ENCODE measurements at places on chromosomes 2 and 18. TPM values are rescaled to one million over a fixed set of nuclear protein-coding genes. Genes with fewer than 3 reads are reported as not detected.

Gene BUB1
- total RNA-seq: 60.7 TPM

Gene ANKRD44
- 1.0 TPM for total RNA-seq

Gene FBXO48
- 1.2 TPM for total RNA-seq

Gene TXNDC9
- total RNA-seq: 48.2 TPM

Gene AQP4
- total RNA-seq: 0.27 TPM

Gene SPAG16
- total RNA-seq: 25.3 TPM

Gene SERPINB11
- not detected for total RNA-seq

Gene UGT1A6
- total RNA-seq: 33.9 TPM

Gene ADI1
- total RNA-seq: 69.2 TPM

Gene RASGRP3
- total RNA-seq: 12.2 TPM

Gene SOS1
- 49.7 TPM for total RNA-seq

Gene TBC1D8
- total RNA-seq: 29.5 TPM

Gene REEP1
- 14.9 TPM for total RNA-seq

Gene PLB1
- 2.8 TPM for total RNA-seq

DNA sequence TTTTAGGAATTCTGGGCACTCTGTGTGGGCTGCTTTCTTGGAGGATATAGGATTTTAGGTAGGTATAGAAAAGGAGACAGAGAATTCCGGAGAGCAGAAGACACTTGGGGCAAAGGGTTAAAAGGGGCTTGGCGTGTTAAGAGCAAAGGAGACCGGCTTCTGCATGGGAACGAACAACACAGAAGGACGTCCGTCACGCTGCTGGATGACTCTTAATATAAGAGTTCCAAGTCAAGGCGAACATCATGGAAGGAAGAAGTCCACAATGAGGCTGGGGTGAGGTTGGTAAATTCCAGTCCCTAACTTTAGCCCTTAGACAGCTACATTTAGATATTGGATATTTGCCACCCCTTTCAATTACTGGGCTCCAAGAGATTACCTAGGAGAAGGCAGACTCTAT is 15.9 kb upstream of the SLC20A1 start:
- no peak overlapping the region for H3K4me3 ChIP-seq
- no peak overlapping the region for H3K27ac ChIP-seq
- no peak for DNase-seq
- H3K36me3 ChIP-seq: no peaks in the 10 kb centered on the region

- DNase-seq: no peak
- peak overlapping the region; percentile 72 for H3K4me3 ChIP-seq
- H3K27me3 ChIP-seq: no peaks in the 10 kb centered on the region
- H3K36me3 ChIP-seq: no peaks in the 10 kb centered on the region
These were observed 1.2 kb upstream of the ME2 start for GRCh38 chr18:50877545-50878265.

DNA sequence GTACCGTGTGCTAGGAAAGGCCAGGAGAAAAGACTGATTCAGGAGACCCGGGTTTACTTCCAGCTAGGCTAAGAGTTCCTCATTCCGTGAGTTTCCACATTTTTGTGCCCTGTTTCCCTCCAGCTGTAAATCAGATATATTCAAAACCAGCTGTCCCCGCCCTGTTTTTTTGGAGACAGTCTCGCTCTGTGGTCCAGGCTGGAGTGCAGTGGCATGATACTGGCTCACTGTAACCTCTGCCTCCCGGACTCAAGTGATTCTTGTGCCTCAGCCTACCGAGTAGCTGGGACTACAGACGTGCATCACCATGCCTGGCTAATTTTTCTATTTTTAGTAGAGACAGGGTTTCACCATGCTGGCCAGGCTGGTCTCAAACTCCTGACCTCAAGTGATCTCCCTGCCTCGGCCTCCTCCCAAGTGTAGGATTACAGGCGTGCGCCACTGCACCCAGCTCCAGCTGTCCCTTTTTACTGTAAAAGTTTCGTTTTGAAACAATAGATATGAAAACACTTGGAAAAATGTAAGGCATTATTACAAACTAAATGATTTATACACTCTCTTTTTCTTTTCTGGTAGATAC is 112.8 kb upstream of the SEC11C start:
- H3K4me1 ChIP-seq: no peaks in the 10 kb centered on the region
- no peak overlapping the region for H3K4me3 ChIP-seq
- H3K27ac ChIP-seq: no peak overlapping the region
- DNase-seq: no peak

DNA sequence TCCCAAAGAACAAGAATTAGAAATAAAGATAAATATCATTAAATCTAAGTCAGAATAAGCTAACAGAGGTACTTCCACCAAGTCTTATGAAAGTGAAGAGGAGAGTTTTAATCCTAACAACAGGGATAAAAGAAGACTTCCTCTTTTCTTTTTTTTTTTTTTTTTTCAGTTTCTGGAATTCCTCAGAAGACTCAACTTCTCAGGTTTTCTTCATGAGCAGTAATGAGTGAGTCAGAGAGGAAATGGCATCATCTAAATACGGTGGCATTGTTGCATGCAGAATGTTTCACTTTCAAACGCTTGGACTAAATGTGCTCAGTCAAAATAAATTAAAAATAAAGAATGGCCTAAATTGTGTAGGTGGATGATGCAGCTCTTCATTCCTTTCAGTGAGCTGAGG is 45.6 kb upstream of the ARHGAP15 start:
- no peak for DNase-seq
- no peak overlapping the region for H3K4me3 ChIP-seq
- H3K4me1 ChIP-seq: no peaks in the 10 kb centered on the region
- no peak overlapping the region for H3K27ac ChIP-seq

DNA sequence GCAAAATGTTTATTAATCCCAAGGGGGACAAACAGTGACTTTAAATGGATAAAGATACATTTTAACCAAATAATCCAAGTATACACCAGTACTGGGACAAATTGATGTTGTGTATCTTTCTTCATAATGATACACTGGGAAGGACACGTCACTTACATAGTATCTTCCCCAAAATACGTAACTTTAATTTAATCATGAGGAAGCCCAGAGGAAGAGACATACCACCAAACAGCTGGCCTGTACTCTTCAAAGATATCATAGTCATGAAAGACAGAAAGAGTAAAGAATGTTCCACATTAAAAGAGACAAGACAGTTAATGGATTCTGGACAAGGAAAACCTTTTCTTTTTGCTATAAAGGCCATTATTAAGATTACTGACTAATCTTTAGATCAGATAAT is 37.1 kb downstream of the AGFG1 start:
- H3K4me3 ChIP-seq: no peak overlapping the region
- H3K4me1 ChIP-seq: peaks cover 26% of the 10 kb centered on the region
- no peak overlapping the region for H3K27ac ChIP-seq

DNA sequence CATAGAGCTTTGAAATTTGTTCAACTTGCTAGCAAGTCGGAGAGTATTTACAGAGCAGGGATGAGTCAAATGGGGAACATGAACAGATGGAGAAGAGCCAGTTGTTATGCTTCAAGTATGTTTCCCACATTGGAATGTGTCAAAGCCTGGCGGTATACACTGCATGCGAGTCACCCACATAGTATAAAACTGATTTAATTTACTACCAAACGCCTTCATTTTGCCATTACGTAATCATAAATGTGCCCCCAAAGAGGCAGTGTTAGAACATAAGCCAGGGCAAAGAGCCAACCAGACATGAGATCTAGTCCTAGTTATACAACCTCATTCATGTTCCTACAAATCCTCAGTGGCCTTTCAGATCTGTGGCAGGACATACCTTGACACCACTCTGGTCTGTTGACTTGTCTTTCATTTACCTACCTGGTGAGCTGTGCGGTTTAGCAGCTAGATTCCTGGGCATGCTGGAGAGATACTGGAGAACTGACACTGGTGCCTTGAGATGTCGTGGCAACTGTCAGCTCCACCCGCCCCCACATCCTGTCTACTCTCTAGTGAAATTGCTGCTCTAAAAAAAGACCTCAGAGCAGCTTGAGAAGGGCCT is 21.7 kb upstream of the NRP2 start:
- no peaks in the 10 kb centered on the region for H3K27me3 ChIP-seq
- no peaks in the 10 kb centered on the region for H3K36me3 ChIP-seq
- DNase-seq: no peak
- H3K27ac ChIP-seq: no peak overlapping the region

GRCh38 chr2:190948671-190949070 is 65.3 kb downstream of the STAT1 start:
- no peaks in the 10 kb centered on the region for H3K36me3 ChIP-seq
- no peak overlapping the region for H3K27ac ChIP-seq
- no peaks in the 10 kb centered on the region for H3K27me3 ChIP-seq
- H3K4me3 ChIP-seq: no peak overlapping the region
- DNase-seq: no peak

DNA sequence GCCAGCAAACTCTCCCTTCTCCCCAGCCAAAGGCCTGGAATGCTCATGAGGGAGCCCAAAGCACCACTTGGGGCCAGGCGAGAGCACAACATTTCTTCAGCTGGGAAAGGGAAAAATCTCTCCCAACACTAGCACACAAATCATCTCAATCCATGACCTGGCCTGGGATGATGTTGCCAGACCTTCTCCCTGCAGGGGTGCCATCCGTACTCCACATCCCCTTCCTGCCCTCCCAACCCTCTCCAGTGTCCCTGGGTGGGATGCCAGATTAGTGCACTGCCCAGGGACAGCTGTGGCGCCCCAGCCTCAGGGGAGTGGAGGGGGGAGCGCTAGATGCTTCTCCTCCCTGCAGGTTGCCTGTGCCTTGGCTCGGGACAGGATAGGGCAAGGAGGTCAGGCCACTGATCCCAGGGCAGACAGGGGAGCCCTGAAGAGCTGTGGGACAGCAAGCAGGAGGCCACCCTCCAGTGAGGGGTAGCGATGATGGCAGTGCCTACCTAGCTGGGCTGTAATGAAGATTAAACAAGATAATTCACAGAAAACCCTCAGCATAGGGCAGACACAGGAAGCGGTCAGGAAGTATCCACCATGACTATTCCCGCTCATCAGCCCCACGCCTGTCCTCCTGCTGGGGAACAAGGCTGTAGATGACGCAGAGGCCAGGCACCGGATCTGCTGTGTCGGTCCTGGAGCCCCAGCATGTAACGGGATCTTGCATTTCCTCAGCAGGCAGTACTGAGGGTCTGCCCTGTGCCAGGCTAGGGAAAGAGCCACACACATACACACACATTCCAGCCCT is 31.1 kb downstream of the SERTAD2 start:
- H3K4me1 ChIP-seq: no peaks in the 10 kb centered on the region
- no peak for DNase-seq
- H3K36me3 ChIP-seq: no peaks in the 10 kb centered on the region
- peak overlapping the region; percentile 16 for H3K27ac ChIP-seq
- no peak overlapping the region for H3K4me3 ChIP-seq

DNA sequence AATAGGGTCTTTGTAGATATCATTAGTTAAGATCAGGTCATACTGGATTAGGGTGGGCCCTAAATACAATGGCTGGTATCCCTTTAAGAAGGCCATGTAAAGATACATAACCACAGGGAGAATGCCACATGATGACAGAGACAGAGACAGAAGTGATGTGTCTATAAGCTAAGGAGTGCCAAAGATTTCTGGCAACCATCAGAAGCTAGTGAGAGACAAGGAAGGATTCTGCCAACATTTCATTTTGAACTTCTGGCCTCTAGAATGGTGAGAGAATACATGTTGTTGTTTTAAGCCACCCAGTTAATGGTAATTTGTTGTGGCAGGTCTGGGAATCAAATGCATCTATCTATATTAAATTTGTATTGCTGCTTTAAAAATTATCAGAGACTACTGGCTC is 185.5 kb upstream of the CYRIA start:
- H3K27ac ChIP-seq: no peak overlapping the region
- no peaks in the 10 kb centered on the region for H3K4me1 ChIP-seq
- no peaks in the 10 kb centered on the region for H3K27me3 ChIP-seq
- no peak overlapping the region for H3K4me3 ChIP-seq
- no peaks in the 10 kb centered on the region for H3K36me3 ChIP-seq

DNA sequence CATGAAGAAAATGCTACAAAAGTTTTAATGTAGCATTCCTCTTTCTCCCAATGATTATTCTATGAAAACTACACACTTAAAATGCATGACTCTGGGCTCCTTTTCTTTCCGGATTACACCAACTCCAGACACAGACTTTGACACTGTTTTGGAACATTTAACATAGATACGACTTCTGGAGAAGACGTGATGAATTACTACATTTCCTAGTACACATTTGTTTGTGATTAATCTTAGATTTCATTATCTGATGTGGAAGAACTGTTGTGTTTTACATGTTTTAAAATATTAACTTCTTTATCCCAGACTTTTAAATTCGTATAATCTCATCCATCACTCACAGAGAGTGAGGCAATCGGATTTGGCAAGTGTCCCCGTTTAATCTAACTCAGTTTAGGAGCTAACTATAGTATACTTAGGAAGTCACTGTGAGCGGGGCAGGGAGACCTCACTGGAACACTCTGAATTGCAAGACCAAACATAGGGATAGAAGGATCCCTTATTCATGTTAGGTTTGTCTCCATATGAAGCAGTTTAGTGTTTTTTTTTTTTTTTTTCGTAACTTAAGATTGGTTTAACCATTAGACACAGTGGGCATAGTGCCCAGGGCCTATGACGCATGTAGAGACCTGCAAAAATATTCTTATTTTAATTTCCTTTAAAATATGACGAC is 66.7 kb downstream of the PDE1A start:
- DNase-seq: no peak
- no peak overlapping the region for H3K4me3 ChIP-seq
- no peak overlapping the region for H3K27ac ChIP-seq
- H3K36me3 ChIP-seq: no peaks in the 10 kb centered on the region
- peaks cover 1% of the 10 kb centered on the region for H3K27me3 ChIP-seq
- H3K4me1 ChIP-seq: no peaks in the 10 kb centered on the region

GRCh38 chr2:85757860-85758259 is 4.1 kb downstream of the ATOH8 start:
- H3K4me3 ChIP-seq: no peak overlapping the region
- H3K27ac ChIP-seq: no peak overlapping the region
- peaks cover 11% of the 10 kb centered on the region for H3K4me1 ChIP-seq
- H3K36me3 ChIP-seq: no peaks in the 10 kb centered on the region

- peak; percentile 31 for DNase-seq
- no peak overlapping the region for H3K4me3 ChIP-seq
- H3K4me1 ChIP-seq: no peaks in the 10 kb centered on the region
- no peaks in the 10 kb centered on the region for H3K27me3 ChIP-seq
- no peak overlapping the region for H3K27ac ChIP-seq
- no peaks in the 10 kb centered on the region for H3K36me3 ChIP-seq
These were observed 46.6 kb downstream of the HS6ST1 start for GRCh38 chr2:128271911-128272600.

- no peak overlapping the region for H3K4me3 ChIP-seq
- no peak for DNase-seq
- peaks cover 24% of the 10 kb centered on the region for H3K4me1 ChIP-seq
- H3K36me3 ChIP-seq: no peaks in the 10 kb centered on the region
These were observed 112.8 kb downstream of the CDC42EP3 start for GRCh38 chr2:37558623-37559022.

- no peak for DNase-seq
- peaks cover 8% of the 10 kb centered on the region for H3K4me1 ChIP-seq
- no peak overlapping the region for H3K4me3 ChIP-seq
These were observed 16.2 kb downstream of the GALM start for GRCh38 chr2:38682008-38682575.

DNA sequence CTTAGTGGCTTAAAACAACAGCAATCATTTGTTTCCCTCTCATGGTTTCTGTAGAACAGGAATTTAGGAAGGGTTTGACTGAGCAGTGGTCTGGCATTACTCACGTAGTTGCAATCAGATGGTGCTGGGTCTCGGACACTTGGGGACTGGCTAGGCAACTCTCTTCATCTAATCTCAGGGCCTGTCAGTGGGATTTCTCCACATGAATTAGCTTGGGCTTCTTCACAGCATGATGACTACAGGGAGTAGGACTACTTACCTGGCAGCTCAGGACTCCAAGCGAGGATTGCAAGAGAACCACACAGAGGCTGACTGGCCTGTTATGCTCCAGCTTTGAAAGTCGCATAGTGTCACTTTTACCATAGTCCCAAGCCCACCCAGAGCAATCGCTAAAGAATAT is 125.1 kb downstream of the TTC27 start:
- no peak overlapping the region for H3K27ac ChIP-seq
- no peak overlapping the region for H3K4me3 ChIP-seq
- H3K4me1 ChIP-seq: peaks cover 8% of the 10 kb centered on the region
- DNase-seq: no peak
